Kasumi-1 (cell line): ENCODE measurements at places on chromosomes 3 and 15.

- no peak for DNase-seq
These were observed 140.5 kb downstream of the BBX start for GRCh38 chr3:107663266-107663665.

GRCh38 chr3:150682279-150682678 is 21.4 kb downstream of the ERICH6 start:
- no peak for DNase-seq

GRCh38 chr3:69321301-69322157 is 64.4 kb downstream of the FRMD4B start:
- DNase-seq: no peak

- no peak for DNase-seq
These were observed 215.6 kb downstream of the LPP start for GRCh38 chr3:188369526-188369925.

GRCh38 chr3:45566196-45566595 is 28.4 kb upstream of the LIMD1 start:
- no peak for DNase-seq

DNA sequence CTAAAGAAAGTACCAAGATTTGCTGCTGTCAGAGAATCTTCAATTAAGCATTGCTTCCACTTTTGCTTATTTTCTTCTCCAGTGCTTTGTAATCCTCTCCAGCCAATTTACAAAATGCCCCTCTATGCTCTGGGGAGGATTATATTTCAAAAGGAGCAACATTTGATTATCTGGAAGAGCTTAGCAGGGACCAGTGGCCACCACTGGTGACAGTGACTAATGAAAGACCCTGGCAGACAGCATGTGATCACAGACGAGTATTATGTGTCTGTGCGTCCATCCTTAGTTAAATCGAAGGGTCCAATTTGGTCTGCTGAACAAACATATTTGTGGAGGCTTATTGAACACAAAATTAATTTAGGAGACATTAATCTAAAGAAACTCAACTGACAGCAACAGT is 152.6 kb downstream of the ZNF621 start:
- DNase-seq: no peak

DNA sequence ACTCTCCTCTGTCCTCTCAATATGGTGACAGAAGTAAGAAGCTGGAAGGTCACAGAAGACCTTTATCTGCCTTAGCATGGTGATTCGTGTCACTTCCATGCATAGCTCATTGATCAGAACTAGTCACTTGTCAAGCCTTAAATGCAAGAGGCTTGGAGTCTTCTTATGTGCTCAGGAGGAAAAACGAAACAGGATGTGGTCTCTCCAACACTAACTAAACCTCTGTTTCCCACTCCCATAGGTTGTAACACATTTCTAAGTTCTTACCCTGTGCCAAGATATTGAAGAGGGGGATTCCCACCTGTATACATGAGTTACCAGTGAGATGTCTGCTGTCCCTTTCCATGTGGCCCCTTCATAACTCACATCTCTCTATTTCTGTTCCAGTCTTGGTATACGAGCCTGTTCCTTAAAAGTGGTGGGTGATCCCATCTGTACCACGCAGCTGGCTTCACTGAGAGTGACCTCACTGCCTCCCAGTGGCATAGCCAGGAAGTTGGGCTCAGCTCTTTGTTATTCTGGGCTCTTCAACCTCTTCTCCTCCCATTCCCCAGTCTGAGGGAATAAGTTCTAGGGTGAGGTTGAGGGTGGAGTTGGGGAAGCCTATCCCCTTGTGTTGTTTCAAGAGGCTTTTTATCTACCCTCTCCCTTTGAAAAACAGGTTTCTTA is 203.2 kb upstream of the PPP2R3A start:
- no peak for DNase-seq
